ENCODE measurements at places on chromosomes 12 and 14. TPM values are rescaled to one million over a fixed set of nuclear protein-coding genes. Genes with fewer than 3 reads are reported as not detected.

The IL23A gene
- 0.59 TPM for polyA plus RNA-seq

The SSTR1 gene
- polyA plus RNA-seq: 2.4 TPM

The COX8C gene
- polyA plus RNA-seq: 0.33 TPM

DNA sequence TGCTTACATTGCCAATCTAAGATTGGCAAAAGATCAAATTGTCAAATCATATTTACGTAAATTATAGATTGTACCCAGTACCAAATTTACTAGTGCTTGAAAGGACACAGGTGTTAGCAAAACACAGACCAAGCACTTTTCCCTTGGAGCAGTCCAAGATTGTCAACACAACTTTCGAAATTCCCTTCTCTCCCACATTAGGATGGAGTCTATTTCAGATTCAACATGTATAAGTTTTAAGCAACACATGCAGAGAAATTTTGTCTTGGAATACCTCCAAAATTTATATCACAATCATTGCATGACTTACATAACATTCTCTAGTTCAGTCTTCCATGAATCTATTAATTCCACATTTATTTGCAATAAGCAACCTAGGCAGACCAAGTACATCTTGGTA, 74.9 kb upstream of the SLCO1C1 start:
- no peak for DNase-seq

DNA sequence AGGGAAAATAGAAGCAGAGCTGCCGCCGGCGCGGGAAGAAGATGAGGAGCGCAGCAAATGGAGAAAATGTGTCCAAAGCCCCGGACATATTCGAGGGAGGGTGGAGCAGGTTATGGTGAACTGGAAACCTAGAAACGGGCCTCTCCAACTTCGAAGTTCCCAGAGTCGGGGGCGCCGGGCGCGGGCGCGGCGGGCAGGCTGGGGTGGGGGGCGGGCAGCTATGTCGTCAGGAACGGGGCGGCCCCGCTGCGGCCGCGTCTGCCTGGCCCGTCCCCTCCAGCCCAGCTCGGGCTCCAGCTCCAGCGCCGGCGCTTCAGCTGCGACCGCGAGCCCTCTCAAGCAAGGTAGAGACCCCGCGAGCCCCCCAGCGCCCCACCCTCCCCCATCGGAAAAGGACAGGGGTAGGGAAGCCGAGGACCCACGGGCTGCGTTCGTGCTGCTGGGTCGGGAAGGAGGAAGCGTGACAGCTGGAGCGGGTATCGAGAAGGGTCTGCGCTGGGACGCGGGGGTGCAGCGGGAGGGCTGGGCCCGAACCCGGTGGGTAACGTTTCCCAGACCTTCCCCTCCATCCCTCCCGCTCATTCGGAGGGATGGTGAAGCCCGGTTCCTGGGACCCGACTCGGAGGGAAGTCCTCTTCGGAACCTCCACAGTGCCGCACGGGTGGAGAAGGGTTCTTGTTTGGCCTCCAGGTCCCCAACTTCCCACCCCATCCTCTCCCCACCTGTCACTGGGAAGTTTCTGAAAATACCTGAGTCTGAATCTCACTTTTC, 1.0 kb downstream of the DGKA start:
- peak; percentile 21 for DNase-seq

DNA sequence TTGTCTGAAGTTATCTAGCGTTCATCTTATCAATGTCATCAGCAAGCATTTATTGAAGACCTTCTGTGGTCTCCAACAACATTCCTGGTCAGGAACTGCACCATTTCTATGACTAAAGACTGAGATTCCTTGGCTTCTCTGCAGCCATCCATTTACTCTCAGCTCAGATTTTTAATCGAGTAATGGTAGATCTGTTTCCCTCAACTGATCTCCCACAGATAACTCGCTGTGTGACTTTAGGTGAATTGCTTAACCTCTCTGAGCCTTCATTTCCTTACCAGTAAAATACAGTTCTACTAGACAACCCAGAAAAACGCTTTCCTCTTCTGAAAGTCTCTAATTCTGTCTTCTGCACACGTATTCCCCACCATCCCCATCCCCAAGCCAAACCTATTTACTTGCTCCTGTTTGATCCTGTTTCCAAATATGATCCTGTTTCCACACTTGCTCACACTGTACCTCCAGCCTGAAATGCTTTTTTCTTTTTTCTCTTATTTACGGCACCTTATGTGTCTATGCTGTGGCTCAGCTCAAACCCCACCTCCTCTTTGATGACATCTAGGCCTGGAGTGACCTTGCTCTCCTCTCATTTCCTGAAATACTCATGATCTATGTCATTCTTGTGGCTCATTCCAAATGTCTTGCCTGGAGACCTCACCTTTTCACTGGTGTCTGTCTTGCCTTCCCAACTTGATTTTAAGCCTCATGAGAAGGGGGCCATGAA, 21.8 kb downstream of the PLXNC1 start:
- no peak for DNase-seq

DNA sequence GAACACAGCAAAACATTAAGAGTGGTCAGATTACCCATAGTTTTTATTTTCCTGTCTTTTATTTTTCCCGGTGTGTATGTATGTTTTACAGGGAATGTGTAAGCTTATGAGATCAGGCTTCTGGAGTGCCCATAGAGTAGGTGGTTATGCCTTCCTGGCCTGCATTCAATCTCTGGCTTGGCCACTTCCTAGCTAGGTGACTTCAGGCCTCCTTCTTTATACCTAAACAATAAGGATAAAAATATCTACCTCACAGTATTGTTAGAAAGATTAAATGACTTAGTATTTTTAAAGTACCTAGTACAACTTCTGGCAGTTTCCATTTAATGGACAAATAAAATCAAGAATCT, 42.4 kb downstream of the ITPR2 start:
- DNase-seq: no peak

DNA sequence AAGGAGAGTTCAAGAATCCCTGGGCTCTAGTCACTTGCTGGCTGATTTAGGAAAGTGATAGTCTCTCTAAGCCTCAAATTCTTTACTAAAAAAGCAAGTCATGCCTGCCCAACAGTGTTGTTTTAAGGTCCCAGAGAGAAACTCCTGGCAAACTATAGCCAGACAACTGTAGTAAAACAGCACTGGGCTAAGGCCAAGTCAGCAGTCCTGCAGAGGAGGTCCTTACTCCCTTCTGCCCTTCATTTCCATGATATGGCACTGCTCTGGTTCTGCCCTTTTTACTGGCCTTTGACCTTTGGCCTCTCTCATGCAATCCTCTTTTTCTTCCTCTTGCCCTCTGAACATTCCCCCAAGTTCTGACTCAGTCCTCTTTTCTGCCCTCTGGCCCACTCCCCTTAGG, 74.9 kb downstream of the VWF start:
- no peak for DNase-seq

DNA sequence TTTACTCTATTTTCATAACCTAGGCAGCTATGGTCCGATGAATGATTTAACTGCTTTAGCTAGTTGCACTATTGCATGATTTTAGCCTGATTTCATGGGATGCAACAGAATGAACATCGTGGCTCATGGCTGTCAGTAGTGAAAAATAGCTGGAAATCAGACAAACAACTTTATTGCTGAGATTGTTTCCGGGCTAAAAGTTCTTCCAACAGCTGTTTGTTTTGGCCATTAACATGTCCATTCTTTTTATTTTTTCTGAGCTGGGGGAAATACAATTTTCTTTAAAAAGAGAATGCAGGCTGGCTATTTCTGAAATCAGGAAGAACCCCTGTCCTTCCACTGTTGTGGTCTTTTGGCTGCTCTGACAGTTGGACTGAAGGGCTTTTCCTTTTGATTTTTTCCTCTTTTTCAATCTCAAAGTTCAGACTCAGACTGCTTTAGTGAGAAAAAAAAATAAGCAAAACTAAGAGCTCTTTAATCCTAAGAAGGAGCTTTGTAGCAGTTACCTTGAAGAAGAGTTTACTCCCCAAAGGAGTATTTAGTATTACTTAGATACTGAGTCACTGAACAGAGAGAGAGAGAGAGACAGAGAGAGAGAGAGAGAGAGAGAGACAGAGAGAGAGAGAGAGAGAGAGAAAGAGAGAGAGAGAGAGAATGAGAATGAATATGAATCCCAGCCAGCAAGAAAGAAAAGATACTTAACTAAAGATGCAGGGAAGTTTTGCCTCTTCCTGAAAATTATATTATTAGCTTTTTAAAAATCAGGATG, at the start of gene NAV3:
NAV3 (plus strand) TSS at position 312 of the 769 bp plus-strand sequence. CDS start 568 bp downstream, outside the sequence.
- peak; percentile 71 for DNase-seq

DNA sequence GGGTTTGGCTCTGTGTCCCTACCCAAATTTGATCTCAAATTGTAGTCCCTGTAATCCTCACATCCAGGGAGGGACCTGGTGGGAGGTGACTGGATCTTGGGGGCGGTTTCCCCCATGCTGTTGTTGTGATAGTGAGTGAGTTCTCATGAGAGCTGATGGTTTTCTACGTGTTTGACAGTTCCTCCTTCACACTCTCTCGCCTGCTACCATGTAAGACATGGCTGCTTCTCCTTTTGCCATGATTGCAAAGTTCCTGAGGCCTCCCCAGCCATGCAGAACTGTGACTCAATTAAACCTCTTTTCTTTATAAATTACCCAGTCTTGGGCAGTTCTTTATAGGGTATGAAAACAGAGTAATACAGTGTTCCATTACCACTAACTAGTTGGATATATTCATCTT, 10.3 kb upstream of the LRRC23 start:
- DNase-seq: no peak

DNA sequence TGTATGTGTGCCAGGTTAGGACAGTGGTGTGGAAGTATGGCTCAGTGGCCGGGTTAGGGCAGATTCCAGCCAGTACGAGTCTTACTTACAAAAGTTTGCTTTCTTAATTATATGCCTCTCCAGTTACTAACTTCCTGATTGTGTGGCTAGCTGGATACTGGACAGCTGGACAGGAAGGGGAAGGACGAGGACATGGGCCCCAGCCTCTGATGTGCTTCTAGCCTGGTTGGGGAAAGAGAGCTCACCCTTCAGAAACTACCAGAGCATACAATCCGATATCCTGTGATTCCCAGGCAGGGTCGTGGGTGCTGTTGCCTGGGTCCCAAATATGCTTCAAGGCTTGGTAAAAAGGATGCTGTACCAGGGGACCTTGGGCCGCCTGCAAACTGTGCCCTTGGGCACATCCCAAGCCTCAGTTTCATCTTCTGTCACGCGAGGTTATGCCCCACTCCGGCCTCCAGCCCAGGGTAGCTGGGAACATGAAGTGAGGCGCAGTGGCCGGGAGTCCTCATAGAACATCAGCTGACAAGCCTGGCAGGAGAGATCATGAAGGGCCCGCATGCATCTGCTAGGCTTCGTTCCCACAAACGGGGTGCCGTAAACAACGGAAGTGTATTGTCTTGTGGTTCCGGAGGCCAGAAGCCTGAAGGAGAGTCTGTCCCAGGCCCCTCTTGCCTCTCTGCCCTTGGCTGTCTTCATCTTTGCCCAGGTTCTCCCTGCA, 23.2 kb upstream of the RIN3 start:
- no peak for DNase-seq

- no peak for DNase-seq
These were observed 64.2 kb upstream of the IFNG-AS1 start for GRCh38 chr12:67925077-67925476.

All from left renal cortex interstitium (tissue), 4 donors.